Caco-2 (cell line): ENCODE measurements at places on chromosomes 5 and 9.

DNA sequence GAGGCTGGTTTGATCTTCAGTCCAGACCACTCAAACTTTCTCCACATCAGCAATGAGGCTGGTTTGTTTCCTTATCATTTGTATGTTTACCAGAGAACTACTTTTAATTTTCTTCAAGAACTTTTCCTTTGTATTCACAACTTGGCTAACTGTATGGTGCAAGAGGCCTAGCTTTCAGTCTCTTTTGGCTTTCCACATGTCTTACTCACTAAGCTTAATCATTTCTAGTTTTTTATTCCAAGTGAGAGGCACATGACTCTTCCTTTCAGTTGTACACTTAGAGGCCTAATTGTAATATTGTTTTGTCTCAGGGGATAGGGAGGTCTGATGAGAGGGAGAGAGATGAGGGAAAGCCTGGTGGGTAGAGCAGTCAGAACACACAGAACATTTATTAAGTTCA lies 554.0 kb upstream of the ARRDC3 start:
- DNase-seq: no peak

DNA sequence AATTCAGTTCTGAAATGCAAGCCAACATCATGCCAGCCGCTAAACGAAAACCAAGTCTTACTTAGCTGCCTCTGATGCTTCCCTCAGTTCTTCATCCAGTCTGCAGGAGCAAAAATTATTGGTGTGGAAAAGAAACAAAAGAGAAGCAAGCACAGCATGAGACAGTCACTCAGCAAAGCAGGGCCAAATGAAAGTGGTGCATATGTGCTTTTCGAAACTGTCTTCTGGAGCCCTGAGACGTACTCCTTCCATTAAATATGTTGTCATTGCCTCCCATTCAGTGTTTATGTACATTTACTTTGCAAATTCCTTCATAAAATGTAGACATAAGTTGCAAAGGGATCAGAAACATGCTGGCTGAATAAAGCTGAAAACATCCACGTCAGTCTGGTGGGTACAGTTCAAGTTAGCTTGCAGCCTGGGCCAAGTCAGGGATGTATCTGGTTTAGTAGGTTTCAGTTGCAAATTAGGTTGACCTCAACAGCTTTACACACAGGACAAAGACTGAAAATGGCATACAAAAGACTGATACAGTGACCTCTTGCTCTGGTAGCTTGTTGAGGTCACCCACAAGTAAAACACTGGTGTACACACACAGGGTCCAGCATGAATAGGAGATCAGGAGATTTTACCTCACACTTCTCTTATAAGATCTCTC lies 139.7 kb upstream of the PCA3 start:
- no peak for DNase-seq

- DNase-seq: no peak
Measured at GRCh38 chr5:144060598-144060997, 109.9 kb downstream of the YIPF5 start.

DNA sequence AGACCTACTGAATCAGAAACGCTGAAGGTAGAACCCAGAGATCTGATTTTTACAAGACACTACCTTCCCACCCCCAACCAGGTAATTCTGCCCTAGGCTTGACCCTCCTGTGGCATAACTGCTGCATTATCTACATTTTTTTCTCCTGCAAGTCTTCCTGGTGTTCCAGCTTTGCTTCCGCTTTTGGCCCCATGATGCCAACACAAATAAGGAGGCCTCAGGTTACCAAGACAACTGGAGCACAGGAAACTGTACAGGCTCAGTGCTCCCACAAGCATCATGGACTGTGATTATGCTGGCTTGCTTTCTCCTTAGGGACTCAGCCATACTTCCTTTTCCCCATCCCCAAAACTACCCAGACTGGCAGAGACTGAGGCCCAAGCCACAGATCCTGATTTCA lies 6.6 kb upstream of the MSMP start:
- DNase-seq: no peak

GRCh38 chr5:97383996-97384395 lies 200.9 kb upstream of the RIOK2 start:
- DNase-seq: no peak
